ENCODE measurements at places on chromosomes 4 and X. TPM values are rescaled to one million over a fixed set of nuclear protein-coding genes. Genes with fewer than 3 reads are reported as not detected.

REPS2 gene
- 1.3 TPM for total RNA-seq

S100G gene
- not detected for total RNA-seq

NLGN4X gene
- total RNA-seq, result 0.04 TPM

WNK3 gene
- 0.22 TPM for total RNA-seq

NAP1L5 gene
- total RNA-seq, result 2.1 TPM

POU3F4 gene
- total RNA-seq, result not detected

PGAM4 gene
- total RNA-seq, result 0.44 TPM

GASK1B gene
- total RNA-seq, result 0.44 TPM

GDPD2 gene
- total RNA-seq, result 0.03 TPM

FRMPD4 gene
- total RNA-seq, result 0.04 TPM
